ENCODE measurements at places on chromosomes 7 and 10. TPM values are rescaled to one million over a fixed set of nuclear protein-coding genes. Genes with fewer than 3 reads are reported as not detected.

Gene PNLIPRP1
- total RNA-seq: 2.5 TPM

GRCh38 chr7:103857435-103857834 is 132.0 kb downstream of the RELN start:
- H3K4me1 ChIP-seq: no peaks in the 10 kb centered on the region
- DNase-seq: no peak
- H3K27me3 ChIP-seq: no peaks in the 10 kb centered on the region
- no peaks in the 10 kb centered on the region for H3K36me3 ChIP-seq

GRCh38 chr10:45463244-45464116 is 89.5 kb downstream of the ALOX5 start:
- no peaks in the 10 kb centered on the region for H3K36me3 ChIP-seq
- H3K4me3 ChIP-seq: no peak overlapping the region
- no peaks in the 10 kb centered on the region for H3K4me1 ChIP-seq
- DNase-seq: no peak
- H3K27ac ChIP-seq: no peak overlapping the region
- no peaks in the 10 kb centered on the region for H3K27me3 ChIP-seq

Gene TUBAL3
- 39.6 TPM for total RNA-seq

DNA sequence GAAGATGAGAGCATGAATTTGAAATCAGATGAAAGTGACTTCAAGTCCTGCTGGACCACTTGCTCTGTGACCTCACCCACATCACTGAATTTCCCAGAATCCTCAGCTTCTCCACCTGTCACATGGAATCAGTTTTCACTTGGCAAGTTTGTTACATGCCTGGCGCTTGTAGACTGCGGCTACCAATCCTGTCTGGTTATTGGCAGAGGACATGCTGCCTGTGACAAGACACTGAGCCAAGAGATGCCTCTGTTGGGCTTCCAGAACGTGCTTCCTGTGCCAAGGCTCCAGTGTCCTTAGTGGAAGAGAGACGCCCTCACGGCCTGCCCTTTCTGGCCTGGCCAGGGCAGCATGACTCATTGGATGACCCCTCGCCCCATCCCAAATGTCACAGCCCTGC is 4.4 kb upstream of the MYL10 start:
- no peak overlapping the region for H3K4me3 ChIP-seq
- H3K27me3 ChIP-seq: no peaks in the 10 kb centered on the region
- no peaks in the 10 kb centered on the region for H3K36me3 ChIP-seq
- no peaks in the 10 kb centered on the region for H3K4me1 ChIP-seq
- no peak overlapping the region for H3K27ac ChIP-seq
- DNase-seq: no peak
